ENCODE measurements at places on chromosomes 1 and 21.

GRCh38 chr1:208187499-208188041, 56.6 kb downstream of the PLXNA2 start:
- no peak for DNase-seq

GRCh38 chr1:20227704-20228103, 41.4 kb upstream of the PLA2G2C start:
- DNase-seq, result no peak

DNA sequence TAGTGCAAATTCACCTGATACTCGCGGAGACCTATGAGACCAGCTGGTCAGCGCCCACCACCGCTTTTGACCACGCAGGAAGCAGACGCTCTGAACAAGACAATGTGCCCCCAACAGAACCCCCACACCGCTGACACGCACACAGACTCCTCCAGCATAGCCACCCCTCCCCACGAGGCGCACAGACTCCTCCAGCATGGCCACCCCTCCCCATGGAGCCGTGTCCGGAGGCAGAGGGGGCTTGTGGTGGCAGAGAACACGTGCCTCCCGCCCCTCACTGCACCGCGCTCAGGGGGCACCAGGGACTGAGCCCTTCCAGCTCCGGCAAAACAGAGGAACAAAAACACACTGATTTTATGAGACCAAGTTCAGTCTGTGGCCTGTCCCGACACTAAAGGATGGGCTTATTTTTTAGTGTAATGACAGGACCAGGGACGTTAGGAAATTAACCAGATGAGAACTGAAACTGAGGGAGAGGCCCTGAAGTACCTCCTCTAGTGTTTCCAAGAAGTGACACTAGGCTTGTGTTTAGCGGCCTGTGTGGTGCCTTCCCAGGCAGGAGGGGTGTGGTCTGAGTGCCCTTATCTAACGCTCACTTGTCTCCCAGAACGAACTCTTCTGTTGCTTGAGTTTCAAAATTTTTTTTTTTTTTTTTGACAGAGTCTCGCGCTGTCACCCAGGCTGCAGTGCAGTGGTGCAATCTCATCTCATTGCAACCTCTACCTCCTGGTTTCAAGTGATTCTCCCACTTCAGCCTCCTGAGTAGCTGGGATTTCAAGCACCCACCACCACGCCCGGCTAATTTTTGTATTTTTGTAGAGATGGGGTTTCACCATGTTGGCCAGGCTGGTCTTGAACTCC, 10.0 kb upstream of the AGPAT3 start:
- DNase-seq, result peak; percentile 17

- DNase-seq, result no peak
Observed at GRCh38 chr1:153629971-153630370, 1.7 kb downstream of the S100A1 start.

DNA sequence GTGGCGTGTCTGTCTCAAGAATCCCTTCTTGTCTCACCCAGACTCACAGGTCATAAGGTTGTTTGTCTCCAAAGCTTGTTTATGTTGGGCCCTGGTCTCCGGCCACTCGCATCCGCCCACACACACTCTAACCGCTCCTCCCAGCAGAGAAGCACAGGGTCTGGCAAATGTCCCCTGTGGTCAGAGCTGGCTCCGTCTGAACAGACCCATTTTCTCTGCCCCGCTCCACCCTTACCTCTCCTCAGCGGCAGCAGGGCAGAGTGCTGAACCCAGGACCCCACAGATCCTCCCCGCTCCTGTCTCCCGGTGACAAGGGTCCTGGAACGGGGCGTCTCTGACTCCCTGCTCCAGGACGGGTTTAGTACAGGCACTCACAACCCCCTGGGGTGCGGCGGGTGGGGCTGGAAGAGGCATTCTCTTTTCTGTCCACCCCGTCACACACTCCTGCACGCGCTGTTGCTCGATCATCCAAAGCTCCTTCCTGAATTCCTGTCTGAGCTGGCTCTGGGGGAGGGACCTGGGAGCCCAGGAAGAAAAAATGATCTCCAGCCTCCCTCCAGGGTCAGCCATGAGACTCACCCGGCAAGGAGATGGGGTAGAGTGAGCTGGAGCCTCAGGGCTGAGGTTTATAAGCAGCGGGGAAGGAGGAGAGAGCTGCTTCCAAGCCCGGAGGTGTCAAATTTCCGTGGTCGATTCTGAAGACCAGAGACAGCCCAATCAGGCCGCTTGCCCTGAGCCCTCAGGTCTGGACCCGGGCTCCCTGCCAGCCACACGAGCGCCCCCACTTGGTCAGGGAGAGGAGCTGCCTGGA, at the start of gene S100A13:
S100A13 (minus strand) TSS at position 602 of the 811 bp plus-strand sequence. CDS start 1,033 bp downstream, outside the sequence.
- DNase-seq, result no peak

GRCh38 chr1:33328817-33329216, 7.9 kb upstream of the A3GALT2 start:
- no peak for DNase-seq

DNA sequence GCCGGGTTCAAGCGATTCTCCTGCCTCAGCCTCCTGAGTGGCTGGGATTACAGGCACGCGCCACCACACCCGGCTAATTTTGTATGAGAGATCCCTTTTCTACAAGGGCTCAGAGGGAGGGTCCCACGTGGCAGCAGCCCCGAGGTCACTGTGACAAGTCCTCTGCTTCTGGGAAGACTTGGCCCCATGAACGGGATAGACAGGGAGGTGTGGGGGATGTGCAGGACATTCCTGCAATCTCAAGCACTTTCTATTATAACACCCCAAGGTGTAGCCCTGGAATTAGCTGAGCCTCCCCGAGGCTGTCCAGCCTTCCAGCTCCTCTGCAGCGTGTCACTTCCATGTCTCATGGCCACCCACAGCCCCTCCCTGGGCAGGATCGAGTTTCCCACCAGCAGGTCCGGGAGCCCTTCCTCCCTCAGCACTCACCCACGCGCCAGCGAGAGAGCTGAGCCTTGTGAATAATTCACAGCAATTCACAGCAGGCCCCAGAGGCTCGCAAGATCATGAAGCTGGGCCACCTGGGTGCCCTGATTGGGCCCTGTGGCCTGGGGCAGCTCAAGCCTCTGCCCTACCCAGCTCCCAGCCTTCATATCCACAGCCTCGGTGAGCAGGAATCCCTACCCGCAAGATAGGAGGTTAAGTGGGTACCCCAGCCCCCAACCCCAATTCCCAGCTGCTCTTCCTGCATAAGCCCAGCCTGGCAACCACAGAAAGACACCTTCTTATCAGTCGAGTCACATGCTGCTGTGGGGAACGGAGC, 22.8 kb upstream of the RNU1-4 start:
- DNase-seq, result no peak

DNA sequence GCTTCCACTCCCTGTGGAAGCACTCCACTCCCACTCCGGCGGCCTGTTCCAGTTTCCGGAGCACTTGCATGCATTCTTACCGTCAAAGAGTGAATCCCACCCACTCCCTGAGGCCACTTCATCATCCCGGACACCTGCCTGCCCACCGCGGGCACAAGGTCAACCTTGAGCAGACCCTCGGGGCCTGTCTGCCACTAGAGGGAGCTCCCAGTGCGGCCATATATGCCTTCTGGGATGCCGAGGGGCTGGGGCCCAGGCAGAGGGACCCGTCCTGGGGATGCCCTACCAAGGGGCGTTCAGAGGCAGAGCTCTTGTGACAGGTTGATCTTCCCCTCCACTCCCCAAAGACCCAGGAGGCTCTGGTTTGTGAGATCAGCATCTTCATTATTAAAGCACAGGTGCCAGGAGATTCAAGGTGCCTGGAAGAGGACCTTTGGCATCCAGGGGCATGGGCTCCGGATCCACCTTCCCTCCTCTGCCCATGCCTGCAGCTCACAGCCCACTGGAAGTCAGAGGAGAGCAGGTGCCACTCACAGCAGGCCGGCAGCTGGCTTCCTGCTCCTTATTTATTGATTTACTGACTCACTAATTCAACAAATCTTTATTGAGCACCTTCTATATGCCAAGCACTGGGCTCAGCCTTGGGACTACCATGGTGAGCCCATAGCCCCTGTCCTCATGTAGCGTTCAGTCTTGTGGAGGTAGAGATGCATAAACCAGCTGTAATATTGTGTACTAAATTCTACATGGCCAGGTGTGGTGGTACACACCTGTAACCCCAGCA, 47.3 kb downstream of the UBIAD1 start:
- DNase-seq, result peak; percentile 38

DNA sequence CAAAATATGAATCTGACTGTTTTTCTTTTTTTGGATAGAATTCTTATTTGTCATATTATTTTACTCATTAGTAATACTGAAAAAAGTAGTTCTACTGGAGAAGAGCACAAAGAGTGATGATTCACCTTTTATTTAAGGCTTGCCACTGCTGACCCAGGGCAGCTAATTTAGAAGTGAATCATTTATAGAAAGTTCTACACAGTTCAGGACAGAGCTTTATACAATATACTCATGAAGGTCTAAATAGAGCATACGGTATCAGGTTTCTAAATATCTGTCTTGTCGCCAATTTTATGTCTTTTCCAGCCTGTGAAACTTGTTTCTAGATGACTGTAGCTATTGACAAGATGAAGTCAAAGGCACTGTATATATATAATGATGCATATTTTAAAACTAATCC, 25.0 kb downstream of the GIPC2 start:
- no peak for DNase-seq

GRCh38 chr1:3319874-3320245, 134.6 kb upstream of the ARHGEF16 start:
- DNase-seq, result peak; percentile 26

GRCh38 chr21:33762803-33763581, 120.7 kb downstream of the ITSN1 start:
- DNase-seq, result no peak

GRCh38 chr21:44639331-44639655, 2.1 kb downstream of the KRTAP10-10 start:
- no peak for DNase-seq

GRCh38 chr1:217088011-217088410, 364.8 kb upstream of the ESRRG start:
- no peak for DNase-seq

GRCh38 chr1:243706563-243706962, 143.5 kb downstream of the AKT3 start:
- DNase-seq, result no peak

DNA sequence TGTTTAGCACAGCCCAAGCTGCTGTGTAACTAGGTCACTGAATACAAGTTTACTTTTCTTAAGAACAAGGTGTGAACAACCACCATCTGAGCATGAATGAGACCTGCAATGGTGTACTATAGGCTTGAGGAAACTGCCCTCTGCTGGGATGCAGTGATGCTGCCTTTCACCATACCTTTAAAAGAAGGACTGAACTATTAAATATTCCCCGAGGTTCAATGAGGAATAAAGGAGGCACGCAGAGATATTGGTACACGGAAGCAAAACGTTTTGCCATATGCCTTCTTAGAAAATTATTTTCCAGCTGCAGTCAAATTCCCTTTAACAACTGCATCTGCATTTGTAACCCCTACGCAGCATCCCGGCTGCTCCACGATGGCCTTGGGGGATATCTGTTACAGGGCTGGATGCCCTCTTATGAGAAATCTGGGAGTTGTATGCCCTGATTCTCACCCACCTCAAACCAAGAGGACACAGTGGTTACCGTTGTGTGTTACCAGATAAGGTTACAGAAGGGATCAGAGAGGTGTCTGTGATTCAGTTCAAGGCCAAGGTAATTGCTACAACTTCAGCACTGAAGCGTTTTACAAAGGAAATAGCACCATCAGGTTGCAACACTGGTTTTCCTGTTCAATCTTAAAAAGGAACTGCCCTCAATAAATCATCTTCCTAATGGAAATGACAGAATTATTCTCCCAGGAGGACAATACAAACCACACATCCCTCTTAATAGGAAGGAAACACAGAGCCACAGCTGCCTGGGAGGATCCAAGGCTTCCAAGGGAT, 470.5 kb downstream of the LTN1 start:
- DNase-seq, result no peak

GRCh38 chr1:245091818-245092637, 62.8 kb upstream of the KIF26B start:
- DNase-seq, result no peak

- no peak for DNase-seq
Observed at GRCh38 chr1:59487335-59488031, 190.6 kb downstream of the FGGY start.

GRCh38 chr1:10074059-10074851, 41.5 kb downstream of the UBE4B start:
- peak; percentile 38 for DNase-seq

DNA sequence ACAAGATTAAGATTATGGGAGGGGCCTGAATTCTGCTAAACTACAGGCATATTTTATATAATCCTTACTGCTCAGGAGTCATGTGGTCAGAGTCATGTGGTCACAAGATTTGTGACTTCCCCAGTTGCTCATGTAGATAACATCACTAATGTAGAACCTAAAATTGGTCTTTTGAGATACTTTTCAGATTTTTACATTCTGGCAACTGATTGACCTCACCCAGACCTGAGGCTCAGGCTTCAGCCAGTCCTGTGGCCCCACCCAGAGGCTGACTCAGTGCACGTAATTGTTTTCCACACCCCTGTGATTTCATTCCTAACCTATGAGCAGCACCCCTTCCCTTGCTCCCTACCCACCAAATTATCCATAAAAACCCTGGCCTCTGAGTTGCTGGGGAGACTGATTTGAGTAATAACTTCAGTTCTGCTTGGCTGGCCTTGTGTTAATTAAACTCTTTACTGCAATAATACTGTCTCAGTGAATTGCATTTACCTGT, 41.7 kb upstream of the ZNF326 start:
- DNase-seq, result peak; percentile 20

DNA sequence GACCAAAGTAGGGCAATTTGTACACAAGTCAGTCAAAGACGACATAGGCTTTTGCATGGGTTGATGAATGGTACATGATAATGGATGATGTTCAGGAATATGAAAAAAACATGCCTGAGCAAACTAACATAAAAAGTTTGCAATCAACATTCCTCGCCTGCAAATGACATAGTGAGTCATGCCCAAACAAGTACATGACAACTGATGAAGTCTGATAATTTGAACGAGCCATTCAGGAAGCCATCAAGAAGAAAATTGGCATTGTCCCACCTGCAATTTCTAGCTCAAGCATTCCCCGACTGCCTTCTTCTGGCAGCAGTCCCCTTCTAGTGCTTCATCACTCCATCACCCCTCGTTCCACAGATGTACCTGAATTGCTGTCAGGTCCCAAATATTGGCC, 118.4 kb upstream of the NR5A2 start:
- no peak for DNase-seq

DNA sequence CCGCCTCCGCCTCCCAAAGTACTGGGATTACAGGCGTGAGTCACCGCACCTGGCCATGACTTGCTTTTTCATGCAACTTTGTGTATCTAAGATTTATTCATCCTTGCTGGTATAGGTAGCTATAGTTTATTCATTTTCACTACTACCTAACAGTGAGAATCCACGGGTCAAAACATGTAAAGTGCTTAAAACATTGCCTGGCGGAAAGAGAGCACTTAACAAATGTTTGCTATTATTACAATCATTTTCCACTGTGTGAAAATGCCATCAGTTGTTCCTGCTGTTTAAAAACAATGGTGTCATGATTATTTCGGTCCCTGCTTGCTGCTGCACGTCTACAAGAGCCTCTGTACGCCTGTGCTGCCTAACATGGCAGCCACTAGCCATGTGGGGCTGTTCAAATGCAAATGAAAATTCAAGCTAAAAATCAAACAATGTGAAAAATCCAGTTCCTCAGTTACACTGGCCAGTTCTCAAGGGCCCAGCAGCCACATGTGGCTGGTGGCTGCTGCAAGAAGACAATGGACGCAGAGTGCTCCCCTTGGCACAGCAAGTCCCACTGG, 65.1 kb downstream of the CLSTN1 start:
- no peak for DNase-seq

GRCh38 chr1:45512641-45513054, 9.0 kb downstream of the PRDX1 start:
- DNase-seq, result peak; percentile 46

- DNase-seq, result peak; percentile 45
Observed at GRCh38 chr1:91124989-91125417, 103.2 kb upstream of the ZNF644 start.
